ENCODE measurements at places on chromosomes 1 and 21.

GRCh38 chr1:18734001-18734400 is 103.4 kb downstream of the PAX7 start:
- no peak for DNase-seq

DNA sequence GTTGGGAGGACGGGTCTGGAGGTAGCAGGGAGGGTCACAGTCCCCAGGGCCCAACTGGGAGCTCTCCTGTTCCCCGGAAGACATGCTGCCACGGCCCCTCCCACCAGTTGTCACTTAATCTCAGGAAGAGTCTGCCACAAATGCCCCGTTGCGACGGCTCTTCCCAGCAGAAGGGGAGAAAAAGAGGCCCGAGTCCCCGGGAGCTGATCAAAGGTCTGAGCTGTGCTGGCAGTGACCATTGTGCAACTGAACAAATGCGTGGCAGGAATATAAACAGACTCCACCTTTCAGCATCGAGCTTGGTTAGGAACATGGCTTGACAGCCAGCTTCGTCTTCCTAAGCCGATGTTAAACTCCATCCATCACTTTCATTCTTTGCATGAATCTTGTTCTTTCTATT is 27.8 kb upstream of the ZBTB21 start:
- DNase-seq = peak; percentile 36

- no peak for DNase-seq
Measured at GRCh38 chr1:29695036-29695435, 458.7 kb downstream of the PTPRU start.

DNA sequence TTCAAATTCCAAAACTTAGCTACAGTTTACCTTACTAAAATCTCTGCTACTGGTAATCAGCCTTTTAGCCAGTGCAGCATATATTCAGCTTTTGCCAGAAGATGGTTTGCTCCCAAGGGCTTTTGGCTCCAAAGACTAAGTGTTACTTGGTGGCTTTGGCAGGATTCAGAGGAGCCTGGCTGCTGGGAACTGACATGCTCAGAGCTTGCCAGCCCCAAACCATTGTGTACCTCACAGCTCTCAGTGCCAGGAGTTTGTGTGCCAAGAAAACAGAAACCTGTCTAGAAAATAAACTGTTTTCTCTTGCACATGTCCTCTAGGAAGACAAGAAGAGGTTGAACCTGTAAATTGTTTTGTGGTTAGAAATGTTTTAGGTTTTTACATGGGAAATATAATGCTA is 315.9 kb downstream of the ST6GALNAC3 start:
- DNase-seq = no peak

- DNase-seq = no peak
Measured at GRCh38 chr21:39645331-39645730, 32.6 kb downstream of the B3GALT5 start.

DNA sequence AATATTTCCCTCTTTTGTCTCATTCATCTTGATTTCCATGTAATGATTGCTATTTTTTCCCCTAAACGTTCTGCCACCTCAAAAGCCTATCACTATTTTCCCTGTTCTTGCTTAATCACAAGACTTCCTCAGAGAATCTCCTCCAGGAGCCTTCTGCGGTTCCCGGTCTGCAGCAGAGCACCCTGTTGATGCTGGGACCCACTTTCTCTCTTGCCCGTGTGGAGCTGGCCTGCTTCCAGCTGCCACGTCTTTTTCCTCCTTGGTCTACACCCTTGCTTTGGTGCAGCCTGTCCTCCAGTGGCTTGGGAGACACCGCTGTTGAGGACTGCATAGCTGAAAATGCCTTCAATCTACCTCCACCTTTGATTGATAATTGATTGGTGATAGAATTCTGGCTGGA is 70.0 kb upstream of the COA6 start:
- no peak for DNase-seq

- no peak for DNase-seq
Measured at GRCh38 chr1:10564063-10564462, 89.3 kb downstream of the PEX14 start.
